ENCODE measurements at places on chromosomes 13 and 19.

GRCh38 chr13:44425041-44425814 lies 51.6 kb downstream of the SERP2 start:
- H3K4me3 ChIP-seq = no peak overlapping the region
- no peaks in the 10 kb centered on the region for H3K36me3 ChIP-seq
- peaks cover 17% of the 10 kb centered on the region for H3K4me1 ChIP-seq
- DNase-seq = no peak

DNA sequence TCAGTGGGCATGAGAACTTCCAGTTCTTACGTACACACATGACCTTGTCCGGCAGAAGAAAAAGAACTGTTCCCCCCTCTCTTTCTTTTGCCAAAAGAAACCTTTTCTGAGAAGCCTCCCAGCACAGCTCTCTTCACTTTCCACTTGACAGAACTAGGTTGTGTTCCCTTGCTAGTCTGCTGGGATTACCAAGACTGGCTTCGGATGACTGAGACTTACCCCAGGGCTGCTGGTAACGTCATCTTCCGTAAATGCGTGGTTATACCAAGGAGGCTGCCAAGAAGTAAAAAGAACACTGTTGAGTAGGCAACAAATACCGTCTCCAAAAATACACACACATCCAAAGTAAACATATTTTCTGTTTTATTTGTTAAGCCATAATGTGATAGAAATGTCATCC lies 908.2 kb downstream of the EFNB2 start:
- no peak for DNase-seq
- no peaks in the 10 kb centered on the region for H3K4me1 ChIP-seq
- no peak overlapping the region for H3K27ac ChIP-seq
- H3K27me3 ChIP-seq = peaks cover 4% of the 10 kb centered on the region
- H3K36me3 ChIP-seq = no peaks in the 10 kb centered on the region

DNA sequence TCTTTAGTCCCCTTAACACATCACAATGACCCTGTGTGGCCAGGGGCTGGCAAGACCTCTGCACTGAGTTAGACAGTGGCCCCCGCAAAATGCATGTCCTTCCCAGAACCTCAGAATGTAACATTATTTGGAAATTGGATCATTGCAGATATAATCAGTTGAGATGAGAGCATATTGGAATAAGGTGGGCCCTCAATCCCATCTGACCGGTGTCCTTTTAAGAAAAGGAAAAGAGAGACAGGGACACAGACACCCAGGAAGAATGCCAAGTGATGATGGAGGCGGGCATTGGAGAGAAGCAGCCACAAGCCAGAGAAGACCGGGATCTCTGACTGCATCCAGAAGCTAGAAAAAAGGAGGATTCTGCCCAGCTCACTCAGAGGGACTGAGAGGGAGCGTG lies 1.8 kb downstream of the FAM187B start:
- H3K27me3 ChIP-seq = peaks cover 9% of the 10 kb centered on the region
- DNase-seq = no peak
- H3K27ac ChIP-seq = peak overlapping the region; percentile 40
- H3K36me3 ChIP-seq = no peaks in the 10 kb centered on the region
- H3K4me1 ChIP-seq = no peaks in the 10 kb centered on the region
- no peak overlapping the region for H3K4me3 ChIP-seq

DNA sequence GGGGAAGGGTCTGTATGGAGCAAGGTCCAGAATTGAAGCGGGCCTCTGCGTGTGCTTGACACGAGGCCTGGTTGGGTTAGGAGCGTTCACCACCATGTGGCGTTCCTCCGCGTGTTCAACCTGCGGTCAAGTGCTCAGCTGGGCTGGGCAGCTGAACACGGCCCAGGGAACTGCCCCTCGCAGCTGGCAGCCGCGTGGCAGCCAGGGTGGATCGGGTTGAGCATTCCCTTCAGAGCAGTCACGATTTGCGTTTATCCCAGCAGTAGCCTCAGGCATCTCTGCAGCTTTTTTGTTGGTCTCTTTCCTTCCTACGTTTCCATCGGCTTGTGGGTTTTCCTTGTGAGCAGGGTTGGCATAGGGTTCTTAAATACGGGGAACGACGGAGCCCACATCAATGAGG lies 28.7 kb upstream of the F2RL3 start:
- H3K27ac ChIP-seq = peak overlapping the region; percentile 42
- peaks cover 2% of the 10 kb centered on the region for H3K4me1 ChIP-seq
- peaks cover 33% of the 10 kb centered on the region for H3K36me3 ChIP-seq
- no peak for DNase-seq

DNA sequence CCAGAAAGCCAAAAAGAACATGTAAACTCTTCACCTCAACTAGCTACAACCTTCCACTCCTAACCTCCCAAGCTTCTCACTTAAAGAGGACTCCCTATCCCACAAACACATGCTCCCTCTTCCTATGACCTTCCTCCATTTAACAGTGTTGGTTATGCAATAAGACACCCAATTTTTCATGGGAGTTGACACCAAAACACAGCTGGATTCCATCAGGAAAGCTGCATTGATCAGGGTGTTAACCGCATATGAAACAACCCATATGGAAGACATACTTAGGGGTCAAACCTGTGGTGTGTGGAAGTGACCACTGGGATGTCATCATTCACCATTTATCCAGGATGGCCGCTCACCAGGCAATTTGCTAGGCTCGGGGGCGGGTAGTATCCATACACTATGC lies 21.9 kb downstream of the ZNF473 start:
- H3K27ac ChIP-seq = no peak overlapping the region
- peak overlapping the region; percentile 65 for H3K4me3 ChIP-seq
- DNase-seq = no peak
- H3K27me3 ChIP-seq = peaks cover 12% of the 10 kb centered on the region
- no peaks in the 10 kb centered on the region for H3K4me1 ChIP-seq

- no peaks in the 10 kb centered on the region for H3K4me1 ChIP-seq
- no peak for DNase-seq
- H3K4me3 ChIP-seq = no peak within 1 kb of the TSS
- no peak within 1 kb of the TSS for H3K27ac ChIP-seq
- H3K36me3 ChIP-seq = no peaks in the 10 kb centered on the region
- H3K27me3 ChIP-seq = no peaks in the 10 kb centered on the region
These were observed at the start of gene ZNF560 for GRCh38 chr19:9498183-9498902. TSS of gene ZNF560 (minus strand) at chr19:9498616. CDS start at chr19:9475313, 23,303 bp downstream.

- no peak for DNase-seq
- H3K27me3 ChIP-seq = no peaks in the 10 kb centered on the region
- no peak overlapping the region for H3K27ac ChIP-seq
- H3K4me3 ChIP-seq = no peak overlapping the region
- no peaks in the 10 kb centered on the region for H3K36me3 ChIP-seq
- H3K4me1 ChIP-seq = no peaks in the 10 kb centered on the region
These were observed 691.9 kb downstream of the UQCRFS1 start for GRCh38 chr19:28520998-28521568.

GRCh38 chr13:31945202-31945961 lies 86.2 kb upstream of the FRY start:
- H3K36me3 ChIP-seq = no peaks in the 10 kb centered on the region
- peaks cover 2% of the 10 kb centered on the region for H3K27me3 ChIP-seq
- H3K4me1 ChIP-seq = peaks cover 3% of the 10 kb centered on the region
- H3K27ac ChIP-seq = no peak overlapping the region
- no peak overlapping the region for H3K4me3 ChIP-seq

- H3K4me3 ChIP-seq = no peak overlapping the region
- DNase-seq = no peak
- H3K36me3 ChIP-seq = peaks cover 4% of the 10 kb centered on the region
- H3K27ac ChIP-seq = peak overlapping the region; percentile 71
These were observed 26.1 kb downstream of the GAS6 start for GRCh38 chr13:113837560-113838355.
